CD4-positive, alpha-beta T cell treated with Interferon gamma for 1 hour (primary cell): ENCODE measurements at places on chromosomes 11 and 22.

DNA sequence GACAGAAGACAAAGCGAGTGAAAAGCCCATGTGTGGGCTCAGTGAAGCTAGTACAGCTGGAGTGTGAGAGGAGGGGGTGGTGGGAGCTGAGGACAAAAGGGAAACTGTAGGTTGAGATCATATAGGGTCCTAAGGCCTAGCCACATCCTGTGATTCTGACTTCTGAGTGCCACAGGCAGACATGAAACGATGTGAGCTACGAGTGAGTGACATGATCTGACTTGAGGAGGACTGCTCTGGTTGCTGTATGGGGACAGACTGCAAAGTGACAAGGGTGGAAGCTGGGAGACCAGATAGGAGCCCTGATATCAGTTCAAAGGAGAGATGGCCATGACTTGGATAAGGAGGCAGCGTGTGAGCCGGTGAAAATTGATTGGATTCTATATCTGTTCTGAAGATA lies 85.4 kb downstream of the MICAL2 start:
- DNase-seq: peak; percentile 36

DNA sequence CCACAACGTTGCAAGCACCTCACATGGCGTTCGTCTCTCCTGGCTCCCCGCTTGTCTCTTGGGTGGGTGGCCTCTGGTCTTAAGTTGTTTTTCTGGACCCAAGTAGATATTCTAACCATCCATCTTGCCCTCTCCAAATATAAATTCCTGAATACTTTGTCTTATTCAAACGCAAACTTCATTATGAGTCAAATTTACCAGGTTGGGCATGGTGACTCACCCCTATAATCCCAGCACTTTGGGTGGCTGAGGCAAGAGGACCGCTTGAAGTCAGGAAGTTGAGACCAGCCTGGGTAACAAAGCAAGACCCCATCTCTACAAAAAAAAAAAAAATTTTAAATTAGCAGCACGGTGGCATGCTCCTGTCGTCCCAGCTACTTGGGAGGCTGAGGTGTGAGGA lies 5.1 kb upstream of the IGSF9B start:
- DNase-seq: no peak

- DNase-seq: no peak
Observed at GRCh38 chr11:71096751-71097388, 155.5 kb downstream of the SHANK2 start.

- peak; percentile 3 for DNase-seq
Observed at GRCh38 chr11:130388607-130389205, 39.7 kb downstream of the ADAMTS8 start.

DNA sequence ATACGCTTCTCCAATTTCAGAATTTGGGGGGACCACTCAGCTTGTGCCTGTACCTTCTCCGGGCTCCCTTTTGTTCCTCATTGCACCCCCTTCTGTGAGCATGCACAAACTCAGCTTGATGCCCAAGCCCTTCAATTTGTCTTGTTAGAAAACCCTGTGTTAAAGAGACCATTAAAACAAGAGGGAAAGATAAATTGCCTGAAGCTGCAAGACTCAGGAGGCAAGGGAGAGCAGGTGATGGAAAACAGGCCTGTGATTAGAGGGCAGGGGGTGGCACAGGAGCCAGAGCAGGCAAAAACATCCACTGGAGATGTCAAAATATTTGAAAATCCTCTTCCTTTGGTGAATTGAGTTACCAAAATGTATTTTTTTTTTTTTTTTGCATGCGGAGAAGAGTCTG lies 121.7 kb downstream of the MIAT start:
- DNase-seq: no peak

DNA sequence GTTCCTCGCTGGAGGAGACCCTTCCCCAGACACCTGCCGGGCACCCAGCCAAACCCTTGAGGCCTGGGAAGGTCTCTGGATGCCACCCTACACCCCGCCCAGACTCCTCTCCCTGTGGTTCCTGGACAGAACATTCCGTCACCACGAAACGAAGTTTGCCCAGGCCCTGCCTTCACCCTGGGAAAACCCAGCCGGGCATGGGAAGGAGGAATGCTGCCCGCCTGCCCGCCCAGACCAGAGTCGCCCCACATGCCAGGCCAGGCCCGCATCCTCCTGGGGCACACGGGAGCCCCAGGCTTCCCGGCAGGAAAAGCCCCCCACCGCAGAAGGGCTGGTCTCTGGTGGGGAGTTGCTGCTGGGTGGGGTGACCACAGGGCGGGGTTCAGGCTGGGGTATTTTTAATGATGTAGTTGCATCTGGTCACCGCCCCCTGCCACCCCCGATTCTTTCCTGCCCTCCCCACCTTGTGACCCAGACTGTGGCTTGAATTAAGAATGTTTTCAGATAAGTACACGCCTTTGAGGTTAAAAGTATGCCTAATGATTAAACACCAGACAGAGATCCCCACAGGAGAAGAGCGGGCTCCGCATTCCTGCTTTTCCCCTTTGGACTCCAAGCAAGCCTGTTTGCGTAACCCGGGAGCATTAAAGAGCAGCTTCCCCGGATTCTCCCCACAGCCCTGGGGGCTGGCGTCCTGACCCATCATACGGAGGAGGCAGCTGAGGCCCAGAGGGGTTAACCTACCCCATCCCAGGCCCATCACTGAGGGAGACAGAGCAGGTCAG lies 44.6 kb upstream of the PPARA start:
- DNase-seq: no peak

DNA sequence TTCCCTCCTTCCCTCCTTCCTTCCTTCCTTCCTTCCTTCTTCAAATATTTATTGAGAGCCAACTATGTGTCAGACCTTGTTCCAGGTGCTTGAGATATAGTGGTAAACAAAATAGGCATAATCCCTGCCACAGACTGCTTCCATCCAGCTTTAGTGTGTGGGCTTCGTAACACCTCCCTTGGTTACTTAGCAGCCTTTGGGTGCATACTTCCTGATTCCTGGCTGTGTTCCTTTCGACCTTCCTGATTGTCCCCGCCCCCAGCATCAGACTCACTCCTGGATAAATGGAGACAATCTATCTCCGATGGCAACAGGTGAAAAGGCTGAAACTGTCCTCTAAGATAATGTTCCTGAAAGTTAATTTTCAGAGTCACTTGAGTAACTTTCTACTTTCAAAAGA lies 13.5 kb downstream of the CCDC81 start:
- DNase-seq: no peak

DNA sequence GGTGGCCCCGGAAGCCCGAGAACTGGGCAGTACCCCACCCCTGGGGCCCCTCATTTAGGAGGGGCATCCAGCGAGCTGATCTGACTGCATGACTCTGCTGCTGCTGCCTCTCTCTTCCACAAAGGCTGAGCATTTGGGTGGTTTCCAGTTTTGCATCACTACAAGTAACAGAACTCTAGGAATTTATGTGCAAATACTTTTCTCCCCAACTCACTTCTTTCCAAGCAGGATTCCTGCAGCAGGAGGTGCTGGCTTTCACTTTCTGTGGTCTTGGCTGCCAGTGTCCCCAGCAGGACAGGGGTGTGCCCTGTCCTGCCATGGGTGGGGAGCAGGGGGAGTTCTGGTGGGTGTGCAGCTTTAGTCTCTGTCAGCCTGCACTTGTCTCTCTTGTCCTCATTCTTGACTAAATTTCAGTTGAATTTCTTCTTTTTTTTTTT lies 21.2 kb downstream of the UPB1 start:
- DNase-seq: peak; percentile 5

DNA sequence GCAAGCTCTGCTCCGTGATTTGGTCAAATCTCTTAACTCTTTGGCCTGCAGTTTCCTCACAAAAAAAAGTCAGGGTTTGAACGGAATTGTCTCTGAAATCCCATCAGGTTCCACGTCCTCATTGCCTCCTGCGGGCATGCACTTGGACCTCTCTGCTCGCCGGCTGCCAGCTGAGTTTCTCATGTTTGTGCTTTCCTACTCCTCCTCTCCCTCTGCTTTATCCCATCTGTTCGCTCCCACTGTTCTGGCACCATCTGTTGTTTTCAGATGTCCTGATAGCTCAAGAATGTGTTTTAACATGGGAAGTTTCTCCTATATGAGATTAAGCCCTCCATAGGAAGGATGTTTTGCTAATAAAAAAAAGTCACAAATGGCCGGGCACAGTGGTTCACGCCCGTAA lies 49.4 kb upstream of the ARHGAP42 start:
- DNase-seq: no peak

GRCh38 chr11:59765068-59765735 lies 10.0 kb downstream of the STX3 start:
- no peak for DNase-seq

- peak; percentile 38 for DNase-seq
Observed at GRCh38 chr11:63945477-63946163, 6.8 kb downstream of the NAA40 start.

GRCh38 chr22:44550711-44551491 lies 52.9 kb upstream of the RTL6 start:
- peak; percentile 38 for DNase-seq
